ENCODE measurements at places on chromosomes 4 and X. TPM values are rescaled to one million over a fixed set of nuclear protein-coding genes. Genes with fewer than 3 reads are reported as not detected.

AMELX gene
- total RNA-seq = not detected

FBXW7 gene
- total RNA-seq = 58.6 TPM

SSX4 gene
- not detected for total RNA-seq

MID2 gene
- total RNA-seq = 46.5 TPM

MAPK10 gene
- 0.36 TPM for total RNA-seq

ATOH1 gene
- total RNA-seq = not detected

CLDN2 gene
- not detected for total RNA-seq

CXorf49 gene
- total RNA-seq = not detected
